ENCODE measurements at places on chromosomes 2 and 18.

DNA sequence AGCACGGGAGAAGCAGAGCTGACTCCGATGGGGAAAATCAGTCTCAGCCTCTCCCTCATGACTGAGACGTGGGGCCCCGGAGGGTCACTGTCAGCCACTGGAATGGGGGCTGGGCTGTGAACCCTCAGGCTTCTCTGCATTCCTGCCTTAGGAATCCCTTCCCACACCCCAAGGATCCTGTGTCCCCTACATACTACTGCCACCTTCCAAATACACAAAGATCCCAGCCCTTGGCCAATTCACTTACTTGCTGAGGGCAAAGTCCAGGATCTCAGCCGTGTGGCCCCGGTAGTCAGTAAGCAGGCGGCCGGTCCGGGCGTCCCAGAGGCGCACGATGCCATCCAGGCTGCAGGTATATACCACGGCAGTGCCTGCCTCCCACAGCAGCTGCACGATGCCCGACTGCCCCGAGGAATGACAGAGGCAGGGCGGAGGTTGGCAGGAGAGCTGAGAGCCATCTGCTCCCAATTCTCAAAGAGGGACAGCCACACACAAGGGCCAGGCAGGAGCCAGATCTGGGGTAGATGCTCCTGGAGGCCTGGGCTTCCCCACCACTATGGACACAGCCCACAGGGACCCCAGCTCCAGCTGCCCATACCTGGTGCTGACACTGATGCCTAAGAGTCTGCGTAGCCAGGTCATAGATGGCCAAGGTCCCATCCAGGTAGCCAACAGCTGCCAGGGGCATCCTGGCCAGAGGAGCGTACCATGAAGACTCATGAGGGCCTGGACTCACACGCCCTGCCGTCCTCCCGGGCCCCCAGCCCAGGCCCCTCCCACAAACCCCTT lies 4.2 kb downstream of the GPBAR1 start:
- no peak for DNase-seq

DNA sequence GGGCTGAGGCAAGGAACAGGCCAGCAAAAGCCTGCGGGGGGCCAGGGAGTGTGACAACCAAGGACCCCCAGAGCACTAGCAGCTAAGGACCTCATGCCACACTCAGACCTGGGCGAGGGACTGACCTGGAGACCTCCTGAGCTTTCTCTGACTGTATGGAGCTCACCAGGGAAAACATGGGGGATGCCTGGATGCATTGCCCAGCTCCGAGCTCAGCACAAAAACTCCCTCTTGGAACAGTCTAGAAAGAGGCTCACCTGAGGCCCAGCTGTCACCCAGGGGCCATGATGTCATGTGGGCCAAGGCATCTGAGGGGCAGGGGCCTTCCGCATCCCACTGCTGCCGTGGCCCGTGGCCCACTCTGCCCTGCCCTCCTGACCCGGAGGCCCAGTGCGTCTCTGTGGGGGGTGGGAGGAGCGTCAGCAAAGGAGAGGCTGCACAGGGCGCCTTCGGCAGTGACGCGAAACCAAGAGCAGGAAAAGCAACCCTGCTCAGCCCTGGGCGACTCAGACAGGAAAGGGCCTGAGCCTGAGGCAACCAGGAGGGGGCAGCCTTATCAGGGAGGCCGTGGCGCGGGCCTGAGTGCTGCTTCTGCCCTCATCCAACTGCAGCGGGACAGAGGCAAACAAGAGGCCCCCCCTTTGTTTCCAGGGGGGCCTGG lies 57.3 kb upstream of the ALPP start:
- DNase-seq: no peak

GRCh38 chr2:177537636-177538035 lies 145.1 kb downstream of the AGPS start:
- DNase-seq: no peak

GRCh38 chr2:151438506-151438905 lies 28.8 kb downstream of the RIF1 start:
- DNase-seq: no peak

DNA sequence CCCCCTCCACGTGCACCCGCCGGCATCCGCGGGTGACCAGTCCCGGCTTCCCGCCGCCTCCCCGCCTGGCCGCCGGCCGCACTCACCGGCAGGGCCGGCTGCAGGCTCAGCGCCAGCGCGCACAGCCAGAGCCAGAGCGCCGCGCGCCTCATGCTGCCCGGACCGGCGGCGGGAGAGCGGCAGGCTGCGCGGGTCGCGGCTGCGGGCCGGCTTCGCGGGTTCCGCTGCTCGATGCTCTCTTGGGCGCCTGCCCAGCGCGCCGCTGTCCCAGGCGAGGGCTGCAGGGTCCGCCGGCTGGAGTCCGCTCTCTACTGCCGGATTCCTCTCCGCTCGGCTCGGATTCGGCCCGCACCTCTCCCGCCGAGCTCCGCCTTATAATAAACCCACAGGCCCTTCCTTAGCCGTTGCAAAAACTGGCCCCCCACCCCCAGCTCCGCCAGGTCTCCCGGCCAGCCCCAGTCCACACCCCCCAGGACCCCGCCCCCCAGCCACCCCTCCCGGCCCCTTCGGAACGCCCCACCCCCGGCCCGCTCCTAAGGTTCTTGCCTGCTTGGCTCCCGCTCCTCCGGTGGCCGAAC lies at the start of gene SDC1:
Gene SDC1, minus strand, starts transcription at position 415 of the 578 bp plus-strand sequence. Its CDS starts 263 bp downstream, at position 152.
- no peak for DNase-seq

DNA sequence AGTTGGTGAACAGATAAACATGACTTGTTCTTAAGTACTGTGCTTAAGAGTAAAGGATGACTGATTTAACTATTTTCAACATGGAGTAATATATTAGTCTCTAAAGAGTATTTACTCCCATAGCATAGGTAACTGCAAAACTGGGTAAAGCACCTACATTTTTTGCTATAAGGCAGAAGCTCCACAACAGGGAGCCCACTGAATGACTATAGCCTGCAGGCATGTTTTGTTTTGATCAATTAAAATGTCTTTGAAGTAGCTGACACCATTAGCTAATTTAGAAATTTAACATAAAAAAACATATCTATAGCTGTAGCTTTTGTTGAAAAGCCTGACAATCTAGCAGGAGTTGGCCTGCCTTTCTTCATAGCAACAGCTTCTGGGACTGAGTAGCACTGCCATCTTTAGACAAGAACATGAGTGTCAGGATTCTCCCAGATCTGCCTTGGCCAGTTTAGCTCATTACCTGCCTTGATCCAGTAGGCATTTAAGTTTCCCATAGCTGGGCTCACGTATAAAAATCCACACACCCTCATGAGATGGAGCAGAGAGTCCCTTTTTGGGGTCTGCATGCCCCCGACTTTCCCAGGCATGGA lies 1935.1 kb upstream of the PIK3C3 start:
- no peak for DNase-seq

DNA sequence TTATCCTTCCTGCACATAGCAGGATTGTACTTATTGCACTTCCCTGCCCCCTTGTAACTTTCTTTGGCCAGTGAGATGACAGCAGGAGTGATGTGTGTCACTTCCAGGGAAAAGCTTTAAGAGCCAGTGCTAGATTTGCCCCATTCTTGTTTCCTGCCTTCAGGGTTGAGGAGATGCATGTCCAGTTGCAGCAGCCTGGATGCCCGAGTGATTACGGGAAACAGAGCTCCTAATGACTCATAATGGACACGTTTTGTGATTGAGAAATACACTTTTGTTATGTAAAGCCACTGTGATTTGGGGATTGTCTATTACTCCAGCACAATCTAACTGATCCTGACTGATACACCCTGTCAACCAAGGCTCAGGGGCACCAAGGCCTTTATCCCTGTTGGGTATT lies 5.0 kb upstream of the TET3 start:
- DNase-seq: peak; percentile 71

GRCh38 chr2:195037045-195037444 lies 620.0 kb upstream of the SLC39A10 start:
- DNase-seq: no peak

GRCh38 chr18:56487801-56488200 lies 150.6 kb downstream of the TXNL1 start:
- no peak for DNase-seq

DNA sequence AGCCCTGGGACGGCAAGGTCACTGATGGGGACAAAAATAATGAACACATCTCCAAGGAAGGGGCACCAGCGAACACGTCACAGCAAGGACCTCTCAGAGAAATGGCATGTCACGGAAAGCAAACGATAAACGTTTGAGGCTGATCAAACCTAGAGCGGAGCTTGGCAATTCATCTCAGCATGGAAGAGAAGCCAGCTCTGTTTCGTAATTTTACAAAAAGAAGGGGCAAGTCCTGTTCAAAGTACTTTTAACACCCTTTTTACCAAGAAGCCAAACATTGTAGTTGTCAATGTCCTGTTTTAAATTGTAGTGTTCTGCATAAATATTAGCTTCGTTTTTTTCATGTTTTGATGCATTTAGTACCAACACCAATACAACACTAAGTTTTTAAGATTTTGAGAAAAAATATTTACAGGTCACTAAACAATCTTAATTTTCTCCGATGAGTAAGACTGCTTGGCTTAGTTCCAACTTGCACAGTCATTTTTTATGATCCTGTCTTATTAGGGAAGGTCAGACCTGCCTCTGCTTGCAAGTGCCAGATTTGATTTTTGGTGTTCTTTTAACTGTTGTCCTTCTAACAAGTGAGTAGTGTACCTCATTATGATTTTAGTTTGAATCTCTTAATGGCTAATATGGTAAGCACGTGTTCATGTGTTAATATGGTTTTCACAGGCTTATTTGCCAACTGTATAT lies 818.5 kb upstream of the SALL3 start:
- no peak for DNase-seq

GRCh38 chr18:8601277-8602032 lies 7.8 kb upstream of the RAB12 start:
- DNase-seq: no peak

DNA sequence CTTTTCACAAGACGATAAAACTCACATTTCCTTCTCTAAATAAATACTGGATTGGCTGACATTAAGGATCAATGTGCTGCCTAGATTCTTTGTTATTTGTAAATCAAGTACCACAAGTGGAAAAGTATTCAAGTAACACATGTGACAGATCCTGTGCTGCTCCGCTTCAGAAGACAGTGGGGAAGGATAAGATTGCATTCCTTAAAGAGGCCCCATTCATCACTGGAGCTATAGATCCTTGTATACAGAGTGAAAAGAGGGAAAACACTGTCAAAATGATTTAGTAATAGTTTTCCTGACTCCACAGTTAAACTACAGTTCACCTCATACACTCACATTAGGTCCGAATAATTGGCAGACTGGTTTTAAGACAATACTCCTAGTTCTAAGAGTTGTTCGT lies 108.0 kb upstream of the CSRNP3 start:
- no peak for DNase-seq

GRCh38 chr2:46719487-46719886 lies 196.1 kb downstream of the MCFD2 start:
- no peak for DNase-seq

- peak; percentile 24 for DNase-seq
These were observed 68.8 kb upstream of the SPTBN1 start for GRCh38 chr2:54387059-54387991.

DNA sequence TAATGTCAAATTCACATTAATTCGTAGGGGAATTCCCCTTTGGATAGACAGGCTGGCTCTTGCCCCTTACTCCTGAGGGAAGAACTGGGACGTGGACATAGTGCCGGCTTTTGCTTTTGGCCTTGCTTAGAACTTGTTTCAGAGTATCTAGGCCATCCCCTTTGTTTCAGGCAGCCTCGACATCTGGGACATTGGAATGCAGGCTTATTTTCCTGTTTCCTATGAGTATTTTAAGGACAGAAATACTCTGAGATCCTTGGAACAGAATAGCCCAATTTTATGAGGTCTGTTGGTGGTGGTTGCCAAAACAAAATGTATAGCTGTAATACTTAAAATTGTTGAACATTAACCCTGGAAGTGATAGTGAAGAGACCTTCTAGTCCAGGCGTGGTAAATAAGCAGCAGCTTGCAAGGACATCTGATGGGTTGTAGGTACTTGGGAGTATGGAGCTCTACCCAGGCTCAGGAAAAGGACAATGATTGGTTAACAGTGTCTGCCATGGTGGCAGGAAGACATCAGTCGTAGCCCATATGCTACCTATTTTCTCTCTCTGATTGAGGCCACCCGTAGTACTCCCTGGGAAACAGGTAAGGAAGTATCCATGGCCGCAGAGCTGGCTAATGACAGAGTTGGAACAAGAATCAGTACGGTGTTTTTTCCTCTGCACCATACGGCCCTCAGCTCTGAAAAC lies 112.4 kb downstream of the CDK15 start:
- DNase-seq: no peak

GRCh38 chr2:107259408-107260195 lies 373.6 kb upstream of the ST6GAL2 start:
- no peak for DNase-seq

DNA sequence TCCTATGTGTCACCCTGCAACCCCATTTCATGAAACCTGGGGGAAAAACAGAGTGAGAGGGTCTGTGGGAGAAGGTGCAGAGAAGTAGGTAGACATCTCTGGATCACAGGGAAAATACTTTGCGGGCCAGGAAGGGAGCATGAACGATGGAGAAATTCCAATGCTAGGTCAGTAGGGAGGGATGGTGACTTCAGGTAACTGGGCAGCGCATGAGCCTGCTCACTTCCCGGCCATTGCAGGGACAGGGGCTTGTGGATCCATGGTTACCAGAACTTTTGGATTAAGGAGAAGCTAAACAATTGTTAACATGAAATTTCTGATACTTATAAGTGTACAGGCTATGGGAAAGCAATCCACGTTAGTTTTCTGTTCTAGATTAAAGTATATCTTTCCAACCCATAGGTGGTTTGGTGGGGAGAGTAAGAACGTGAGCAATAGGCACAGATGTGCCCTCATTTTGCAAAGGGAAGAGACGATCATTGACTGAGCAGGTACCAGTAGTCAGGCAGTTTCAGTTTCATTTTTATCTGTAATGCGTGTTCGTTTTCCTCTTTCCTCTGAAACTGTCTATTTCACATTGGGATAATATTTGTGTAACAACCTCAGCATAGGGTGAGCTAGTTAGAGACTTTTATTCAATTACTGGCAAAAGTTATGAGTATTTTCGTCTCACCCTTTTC lies 65.0 kb downstream of the NYAP2 start:
- no peak for DNase-seq

GRCh38 chr2:120366698-120367097 lies 20.8 kb downstream of the INHBB start:
- no peak for DNase-seq

- no peak for DNase-seq
These were observed 44.1 kb upstream of the GRHL1 start for GRCh38 chr2:9907402-9907801.

GRCh38 chr2:70607121-70607561 lies 53.5 kb upstream of the TGFA start:
- DNase-seq: no peak

DNA sequence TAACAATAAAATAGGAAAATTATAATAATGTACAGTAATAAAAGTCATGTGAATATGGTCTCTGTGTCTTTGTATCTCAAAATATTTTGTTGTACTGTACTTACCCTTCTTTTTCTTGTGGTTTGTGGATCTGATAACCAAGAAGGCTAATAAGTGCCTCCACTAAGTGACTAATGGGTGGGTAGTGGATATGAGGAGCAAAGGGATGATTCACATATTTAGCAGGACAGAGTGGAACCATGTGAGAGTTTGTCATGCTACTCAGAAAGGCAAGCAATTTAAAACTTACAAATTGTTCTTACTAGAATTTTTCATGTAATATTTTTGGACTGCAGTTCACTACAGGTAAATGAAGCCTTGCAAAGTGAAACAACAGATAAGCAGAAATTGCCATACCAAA lies 1241.2 kb upstream of the CDH2 start:
- peak; percentile 2 for DNase-seq

GRCh38 chr18:8744038-8744437 lies 38.7 kb downstream of the MTCL1 start:
- no peak for DNase-seq
